Muscle of arm (tissue), 14 donors: ENCODE measurements at places on chromosomes 2 and 18.

DNA sequence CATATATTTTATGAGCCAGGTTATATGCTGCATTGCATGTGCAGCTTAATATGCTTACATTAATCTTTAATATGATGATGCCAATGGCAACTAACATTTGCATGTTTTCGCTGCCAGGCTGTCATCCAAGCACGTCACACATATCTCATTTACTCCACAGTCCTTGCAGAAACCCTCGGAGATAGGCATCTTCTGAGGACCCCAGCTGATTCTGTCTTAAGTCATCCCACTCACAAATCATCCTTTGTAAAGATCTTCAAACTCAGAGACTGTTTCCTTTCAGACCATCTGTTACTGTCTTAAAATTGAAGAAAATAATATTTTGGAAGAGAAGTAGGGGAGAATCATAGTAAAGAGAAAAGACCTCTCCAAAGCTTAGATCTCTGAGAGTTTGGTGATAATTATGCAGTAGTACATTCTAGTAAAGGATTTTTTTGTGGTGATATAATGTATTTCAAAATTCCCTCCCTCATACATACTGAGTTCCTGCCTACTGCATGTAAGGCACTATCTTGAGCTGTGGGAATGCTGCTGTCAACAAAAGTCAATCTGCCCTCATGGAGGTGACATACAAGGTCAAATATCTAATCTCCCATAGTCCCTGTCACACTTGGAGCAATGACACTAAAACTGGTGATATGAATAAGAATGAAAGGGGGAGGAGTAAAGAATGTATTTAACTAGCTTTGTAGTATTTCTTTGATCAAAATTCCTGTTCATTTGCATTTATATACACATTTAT is 11.0 kb downstream of the ITGA4 start:
- DNase-seq, result no peak

- no peak for DNase-seq
Observed at GRCh38 chr2:138269765-138270164, 231.8 kb upstream of the SPOPL start.

DNA sequence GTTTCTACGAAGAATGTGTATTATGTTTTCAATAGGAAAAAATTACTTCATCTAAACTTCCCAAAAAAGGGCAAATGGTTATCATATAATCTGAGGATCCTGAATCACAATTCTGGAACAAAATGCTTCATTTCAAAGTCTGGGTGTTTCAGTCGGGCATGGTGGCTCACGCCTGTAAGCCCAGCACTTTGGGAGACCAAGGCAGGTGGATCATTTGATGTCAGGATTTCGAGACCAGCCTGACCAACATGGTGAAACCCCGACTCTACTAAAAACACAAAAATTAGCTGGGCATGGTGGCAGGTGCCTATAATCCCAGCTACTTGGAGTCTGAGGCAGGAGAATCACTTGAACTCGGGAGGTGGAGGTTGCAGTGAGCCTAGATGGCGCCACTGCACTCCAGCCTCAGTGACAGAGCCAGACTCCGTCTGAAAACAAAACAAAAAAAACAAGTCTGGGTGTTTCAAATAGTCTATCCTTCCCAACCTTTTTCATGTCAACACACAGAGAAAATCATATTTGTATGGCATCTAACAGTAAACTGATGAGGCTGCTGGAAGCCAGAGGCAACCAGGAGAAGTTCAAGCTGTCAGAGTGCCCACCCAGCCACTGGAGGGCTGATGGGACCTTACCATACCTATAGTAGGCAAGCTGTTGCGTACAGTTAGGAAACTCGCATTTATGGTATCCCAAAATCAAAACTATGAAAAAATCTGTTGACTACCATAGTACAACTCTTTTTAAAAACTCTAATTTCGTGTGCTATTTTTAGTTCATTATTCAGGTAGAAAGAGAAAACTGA is 14.6 kb downstream of the NBAS start:
- no peak for DNase-seq

DNA sequence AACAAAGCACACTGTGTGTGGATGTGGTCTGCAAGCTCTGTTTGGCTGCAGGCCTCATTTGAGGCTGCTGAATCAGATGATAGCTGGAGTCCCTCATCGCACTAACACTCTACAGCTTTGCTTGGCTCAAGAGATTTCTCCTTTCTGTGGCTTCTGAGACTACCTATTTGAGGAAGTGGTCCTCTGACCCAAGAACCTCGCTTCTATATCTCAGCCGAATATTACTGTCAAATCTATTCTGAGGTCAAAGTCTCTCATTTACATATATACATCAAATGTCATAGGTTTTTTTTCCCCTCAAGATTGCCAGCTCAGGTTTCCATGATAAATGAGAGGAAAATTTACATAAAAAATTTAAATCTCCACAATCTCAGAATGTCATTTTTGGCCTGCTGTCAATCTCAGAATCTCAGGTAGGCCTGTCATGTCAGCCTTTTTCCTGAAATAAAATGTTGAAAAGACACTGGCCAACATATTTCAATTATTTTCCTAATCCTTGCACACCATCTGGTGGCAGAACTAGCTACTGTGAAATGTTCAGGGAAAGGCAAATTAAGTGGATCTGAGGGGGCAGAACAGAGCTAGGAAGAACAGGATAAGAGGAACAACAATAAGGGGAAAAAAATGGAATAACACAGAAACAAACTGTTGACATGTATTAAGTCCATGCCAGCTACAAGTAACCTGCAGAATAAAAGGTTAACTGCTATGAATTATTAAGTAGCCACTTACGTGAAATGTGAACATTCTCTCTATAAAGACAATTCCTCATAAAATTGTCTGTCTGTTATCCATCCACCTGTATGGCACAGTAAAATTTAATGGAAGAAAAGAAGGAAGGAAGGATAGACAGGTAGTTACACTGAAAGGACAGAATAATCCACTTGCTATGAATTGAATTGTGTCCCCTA is 39.3 kb downstream of the AP1S3 start:
- DNase-seq, result peak; percentile 40

GRCh38 chr2:172282944-172283343 is 144.4 kb upstream of the ITGA6 start:
- DNase-seq, result no peak
